ENCODE measurements at places on chromosomes 13 and 19. TPM values are rescaled to one million over a fixed set of nuclear protein-coding genes. Genes with fewer than 3 reads are reported as not detected.

GRCh38 chr19:52941941-52942385 is 18.7 kb upstream of the ZNF888 start:
- H3K27ac ChIP-seq, result peak overlapping the region; percentile 96
- peak overlapping the region; percentile 96 for H3K4me3 ChIP-seq
- peak; percentile 44 for DNase-seq
- H3K27me3 ChIP-seq, result no peaks in the 10 kb centered on the region

The GIPC3 gene
- 0.23 TPM for total RNA-seq

DNA sequence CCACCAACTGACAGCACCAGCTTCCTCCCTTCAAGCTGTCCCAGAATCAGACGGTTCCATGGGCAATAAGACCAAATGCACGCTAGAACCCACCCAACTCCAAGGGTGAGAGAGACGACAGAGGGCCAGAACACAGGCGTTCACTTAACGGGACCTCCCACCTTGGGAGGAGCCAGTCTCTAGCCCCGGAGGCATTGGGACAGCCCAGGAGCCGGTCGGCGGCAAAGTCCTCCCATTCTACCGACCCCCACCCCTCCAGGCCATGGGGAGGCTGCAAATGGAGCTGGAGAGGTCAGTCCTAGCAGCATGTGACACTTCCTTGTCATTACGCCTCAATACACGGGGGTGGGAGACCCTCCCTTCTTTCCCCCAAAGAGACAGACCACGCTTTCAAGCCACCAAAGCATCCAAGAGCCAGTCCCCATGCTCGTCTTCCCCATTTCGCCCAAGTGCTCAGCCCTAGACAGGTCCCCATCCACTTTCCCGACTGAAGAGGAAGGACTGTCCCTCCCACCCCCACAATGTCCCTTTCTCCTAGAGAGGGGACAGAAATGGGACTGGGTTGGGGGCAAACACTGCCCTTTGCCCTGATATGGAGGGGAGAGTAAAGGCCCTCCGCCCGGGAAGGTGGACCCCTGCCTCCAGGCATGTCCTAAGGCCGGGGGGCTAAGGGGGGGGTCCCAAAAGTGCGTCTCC is 964 bp downstream of the KHSRP start:
- peak overlapping the region; percentile 86 for H3K4me3 ChIP-seq
- H3K36me3 ChIP-seq, result peaks cover 25% of the 10 kb centered on the region
- peaks cover 32% of the 10 kb centered on the region for H3K4me1 ChIP-seq
- peak overlapping the region; percentile 83 for H3K27ac ChIP-seq
- DNase-seq, result peak; percentile 70

The NKPD1 gene
- total RNA-seq, result 0.18 TPM

GRCh38 chr19:1090731-1091543 is 4.2 kb downstream of the POLR2E start:
- DNase-seq, result peak; percentile 68
- H3K4me3 ChIP-seq, result no peak overlapping the region
- peaks cover 57% of the 10 kb centered on the region for H3K4me1 ChIP-seq
- no peaks in the 10 kb centered on the region for H3K27me3 ChIP-seq

DNA sequence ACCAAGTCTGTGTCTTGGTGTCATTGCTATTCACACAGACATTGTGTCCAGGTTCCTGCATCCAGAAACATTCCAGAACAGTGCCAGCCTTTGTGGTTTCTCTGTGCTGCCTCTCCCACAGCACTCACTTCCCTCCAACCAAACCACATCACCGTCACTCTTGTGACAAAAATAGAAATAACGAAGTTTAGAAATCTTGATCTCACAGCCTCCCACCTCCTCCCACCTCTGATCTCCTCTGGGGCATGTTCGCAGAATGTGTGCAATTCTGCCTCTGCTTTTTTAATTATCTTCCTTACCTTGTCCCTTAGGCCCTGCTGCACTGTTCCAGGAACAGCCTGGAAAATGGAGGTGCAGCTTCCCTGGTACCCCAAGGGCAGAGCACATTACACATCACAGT is 8.7 kb upstream of the SERPINE3 start:
- H3K27ac ChIP-seq, result no peak overlapping the region
- H3K4me1 ChIP-seq, result peaks cover 19% of the 10 kb centered on the region
- no peak overlapping the region for H3K4me3 ChIP-seq
- no peak for DNase-seq

DNA sequence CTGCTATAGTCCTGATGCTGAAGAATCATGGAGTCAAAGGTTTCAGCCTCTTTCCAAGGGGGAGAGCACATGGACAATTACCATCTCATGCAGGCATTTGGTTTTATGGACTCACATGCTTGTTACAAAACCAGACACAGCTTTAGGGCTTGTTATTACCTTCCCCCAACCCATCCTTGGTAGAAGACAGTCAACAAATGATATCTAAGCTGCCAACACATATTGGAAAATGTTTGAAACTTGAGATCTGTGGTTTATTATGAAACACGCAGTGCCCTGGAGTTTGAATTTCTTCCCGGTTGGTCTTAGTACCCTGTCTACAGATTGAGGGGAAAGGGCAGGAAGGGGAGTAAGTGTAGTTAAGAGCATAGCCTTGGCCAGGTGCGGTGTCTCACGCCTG is 12.5 kb upstream of the CYP2A6 start:
- no peak overlapping the region for H3K27ac ChIP-seq
- no peaks in the 10 kb centered on the region for H3K36me3 ChIP-seq
- peaks cover 25% of the 10 kb centered on the region for H3K27me3 ChIP-seq
- no peaks in the 10 kb centered on the region for H3K4me1 ChIP-seq
- no peak for DNase-seq
- H3K4me3 ChIP-seq, result no peak overlapping the region

- no peaks in the 10 kb centered on the region for H3K27me3 ChIP-seq
- H3K27ac ChIP-seq, result peak overlapping the region; percentile 68
Measured at GRCh38 chr19:12000152-12000981, 35.1 kb downstream of the ZNF433 start.

The ADM5 gene
- total RNA-seq, result 2.7 TPM

- H3K4me1 ChIP-seq, result peaks cover 3% of the 10 kb centered on the region
- no peak for DNase-seq
- H3K27me3 ChIP-seq, result peaks cover 4% of the 10 kb centered on the region
- no peak overlapping the region for H3K4me3 ChIP-seq
- H3K36me3 ChIP-seq, result peaks cover 3% of the 10 kb centered on the region
- peak overlapping the region; percentile 6 for H3K27ac ChIP-seq
Measured at GRCh38 chr19:48926909-48927308, 6.6 kb upstream of the DHDH start.

GRCh38 chr19:50725218-50725910 is 2.2 kb downstream of the CLEC11A start:
- H3K4me1 ChIP-seq, result peaks cover 15% of the 10 kb centered on the region
- H3K27me3 ChIP-seq, result peaks cover 49% of the 10 kb centered on the region
- H3K27ac ChIP-seq, result peak overlapping the region; percentile 66
- peak overlapping the region; percentile 64 for H3K4me3 ChIP-seq

DNA sequence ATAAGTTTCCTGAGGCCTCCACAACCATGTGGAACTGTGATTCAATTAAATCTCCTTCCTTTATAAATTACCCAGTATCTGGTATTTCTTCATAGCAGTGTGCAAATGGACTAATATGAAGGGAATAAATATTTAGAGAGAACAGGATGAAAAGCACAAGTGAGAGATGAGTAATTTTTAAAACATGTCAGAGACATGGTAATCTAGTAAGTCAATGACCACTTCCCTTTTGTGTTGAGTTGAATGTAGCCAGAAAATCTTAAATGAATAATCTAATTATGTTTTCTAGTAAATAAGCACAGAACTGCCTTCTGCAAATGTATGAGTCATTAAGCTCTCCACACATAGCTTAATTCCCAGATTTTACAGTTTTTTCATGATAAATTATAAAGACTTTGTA is 524.1 kb upstream of the SLITRK5 start:
- no peaks in the 10 kb centered on the region for H3K4me1 ChIP-seq
- H3K27ac ChIP-seq, result no peak overlapping the region
- H3K36me3 ChIP-seq, result no peaks in the 10 kb centered on the region
- no peak overlapping the region for H3K4me3 ChIP-seq
- DNase-seq, result no peak
- H3K27me3 ChIP-seq, result no peaks in the 10 kb centered on the region

The NCAN gene
- total RNA-seq, result not detected

The RASAL3 gene
- 172 TPM for total RNA-seq

DNA sequence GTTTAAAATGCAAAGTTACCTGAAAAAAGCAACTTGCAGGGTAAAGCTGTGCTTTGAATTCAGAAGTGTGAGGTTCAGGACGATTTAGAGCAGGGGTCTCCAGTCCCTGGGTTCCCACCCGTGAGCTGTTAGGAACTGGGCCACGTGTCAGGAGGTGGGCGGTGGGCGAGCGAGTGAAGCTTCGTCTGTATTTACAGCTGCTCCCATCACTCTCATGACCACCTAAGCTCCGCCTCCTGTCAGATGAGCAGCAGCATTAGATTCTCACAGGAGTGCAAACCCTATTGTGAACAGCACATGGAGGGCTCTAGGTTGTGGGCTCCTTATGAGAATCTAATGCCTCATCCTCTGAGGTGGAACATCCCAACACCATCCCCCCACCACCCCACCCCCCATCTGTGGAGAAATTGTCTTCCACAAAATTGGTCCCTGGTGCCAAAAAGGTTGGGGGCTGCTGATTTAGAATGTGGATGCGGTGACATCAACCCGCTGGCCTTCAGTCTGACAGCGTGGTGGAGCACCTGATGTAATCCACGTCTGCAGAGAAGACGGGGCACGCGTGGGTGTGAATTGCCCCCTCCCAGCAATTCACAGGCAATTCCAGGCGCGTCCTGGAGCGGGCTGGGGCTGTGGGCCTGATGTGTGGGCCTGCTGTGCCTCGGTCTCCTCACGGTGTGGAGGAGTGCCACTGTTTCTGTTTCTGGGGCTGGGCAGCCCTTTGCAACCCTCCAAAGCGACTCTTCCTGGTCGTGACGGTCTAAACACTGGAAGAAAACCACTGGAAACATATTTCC is 214.0 kb upstream of the SOX1 start:
- H3K4me3 ChIP-seq, result no peak overlapping the region
- no peak overlapping the region for H3K27ac ChIP-seq
- no peaks in the 10 kb centered on the region for H3K36me3 ChIP-seq
- H3K4me1 ChIP-seq, result no peaks in the 10 kb centered on the region
- H3K27me3 ChIP-seq, result no peaks in the 10 kb centered on the region

DNA sequence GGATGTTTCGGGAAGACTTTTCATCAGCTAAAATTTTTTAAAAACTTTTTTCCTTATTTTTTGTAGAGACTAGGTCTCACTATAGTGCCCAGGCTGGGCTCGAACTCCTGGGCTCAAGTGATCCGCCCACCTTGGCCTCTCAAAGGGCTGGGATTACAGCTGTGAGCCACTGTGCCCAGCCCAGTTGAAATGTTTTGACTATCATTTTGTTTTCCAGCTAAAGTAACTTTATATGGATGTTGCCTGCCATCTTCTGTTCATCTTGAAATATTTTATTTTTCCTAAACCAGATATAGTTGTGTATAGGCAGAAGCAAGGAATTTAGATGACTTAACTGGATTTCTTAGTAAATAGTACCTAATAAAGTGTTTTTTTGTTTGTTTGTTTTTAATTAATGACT is 7.0 kb downstream of the CAB39L start:
- H3K36me3 ChIP-seq, result peaks cover 2% of the 10 kb centered on the region
- no peak overlapping the region for H3K27ac ChIP-seq
- H3K27me3 ChIP-seq, result no peaks in the 10 kb centered on the region

- no peak overlapping the region for H3K27ac ChIP-seq
- DNase-seq, result no peak
- H3K27me3 ChIP-seq, result no peaks in the 10 kb centered on the region
- H3K36me3 ChIP-seq, result no peaks in the 10 kb centered on the region
Measured at GRCh38 chr13:109576331-109576813, 210.0 kb downstream of the IRS2 start.

The PRKCG gene
- total RNA-seq, result not detected

GRCh38 chr13:41587490-41587889 is 130.1 kb downstream of the RGCC start:
- no peak overlapping the region for H3K27ac ChIP-seq
- peaks cover 11% of the 10 kb centered on the region for H3K4me1 ChIP-seq
- no peak for DNase-seq
- H3K36me3 ChIP-seq, result peaks cover 24% of the 10 kb centered on the region
- H3K27me3 ChIP-seq, result no peaks in the 10 kb centered on the region
- no peak overlapping the region for H3K4me3 ChIP-seq

DNA sequence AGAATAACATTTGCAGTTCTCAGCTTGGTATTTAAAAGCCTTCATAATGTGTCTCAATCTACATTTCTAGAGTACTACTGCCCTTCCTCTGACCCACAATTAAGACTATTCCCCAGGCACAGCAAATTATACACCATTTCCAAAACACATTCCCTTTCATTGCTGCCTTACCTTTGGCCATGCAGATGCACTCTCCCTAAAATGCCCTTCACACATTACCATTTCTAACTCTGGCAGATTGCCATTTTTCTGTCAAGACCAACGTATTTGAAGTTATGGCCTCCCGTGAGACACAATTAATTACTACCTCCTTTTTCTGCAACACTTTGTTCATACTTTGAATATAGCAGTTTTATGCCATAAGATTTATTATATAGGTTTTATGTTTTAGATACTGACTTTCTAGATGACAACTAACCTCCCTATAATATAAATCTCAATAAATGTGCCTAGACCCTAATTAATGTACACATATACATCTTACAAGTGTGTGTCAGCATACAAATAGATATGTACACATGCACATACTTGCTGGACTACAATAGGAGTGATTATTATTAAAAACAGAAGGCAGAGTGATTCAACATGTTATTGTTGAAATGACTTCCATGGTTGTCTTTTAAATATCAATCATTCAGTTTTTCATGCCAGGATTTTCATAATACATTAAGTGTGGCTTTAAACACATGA is 2902.5 kb downstream of the PCDH9 start:
- no peaks in the 10 kb centered on the region for H3K36me3 ChIP-seq
- H3K4me1 ChIP-seq, result no peaks in the 10 kb centered on the region
- no peak overlapping the region for H3K27ac ChIP-seq
- H3K27me3 ChIP-seq, result no peaks in the 10 kb centered on the region
- no peak for DNase-seq

GRCh38 chr19:1206150-1206863 is 729 bp downstream of the STK11 start:
- no peaks in the 10 kb centered on the region for H3K27me3 ChIP-seq
- peaks cover 9% of the 10 kb centered on the region for H3K36me3 ChIP-seq
- peak overlapping the region; percentile 92 for H3K4me3 ChIP-seq
- peaks cover 29% of the 10 kb centered on the region for H3K4me1 ChIP-seq
- H3K27ac ChIP-seq, result peak overlapping the region; percentile 86
- no peak for DNase-seq

DNA sequence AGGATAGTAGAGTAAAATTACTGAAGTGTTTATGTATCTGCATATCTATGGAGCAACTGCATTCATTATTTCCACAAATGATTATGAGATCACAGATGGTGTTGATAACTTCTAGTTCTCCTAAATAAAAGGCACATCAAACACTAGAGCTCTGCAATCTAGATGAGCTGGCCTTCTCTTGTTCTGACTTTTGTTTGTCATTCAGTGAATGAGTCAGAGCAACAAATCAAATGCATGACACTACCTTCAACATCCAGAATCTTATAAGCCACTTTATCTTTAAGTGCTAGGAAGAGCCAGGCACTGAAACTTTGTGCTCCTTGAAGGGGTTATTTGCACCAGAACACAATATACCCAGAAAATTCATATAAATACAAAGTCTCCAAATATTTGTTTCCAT is 456.0 kb downstream of the PCDH17 start:
- H3K36me3 ChIP-seq, result no peaks in the 10 kb centered on the region
- H3K4me1 ChIP-seq, result peaks cover 6% of the 10 kb centered on the region
- no peak overlapping the region for H3K4me3 ChIP-seq
- H3K27ac ChIP-seq, result no peak overlapping the region
- no peaks in the 10 kb centered on the region for H3K27me3 ChIP-seq
